Hindlimb muscle (tissue), 1 donor: ENCODE measurements at places on chromosomes 5 and 9.

DNA sequence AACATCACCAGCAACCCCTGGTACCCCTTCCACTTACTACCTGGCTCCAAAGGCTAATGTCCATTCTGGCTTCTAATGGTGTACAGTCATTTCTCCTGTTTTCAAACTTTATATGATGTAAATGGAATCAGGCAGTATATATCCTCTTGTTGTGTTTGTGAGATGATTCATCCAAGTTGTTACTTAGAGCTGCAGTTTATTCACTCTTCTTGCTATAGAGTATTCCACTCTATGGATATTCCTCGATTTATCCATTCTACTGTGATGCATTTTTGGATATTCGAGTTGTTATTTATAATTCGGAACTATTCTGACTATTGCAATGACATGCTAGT, 32.4 kb downstream of the IRF1 start:
- DNase-seq: no peak

- no peak for DNase-seq
These were observed 25.0 kb upstream of the FREM1 start for GRCh38 chr9:14935106-14935751.

DNA sequence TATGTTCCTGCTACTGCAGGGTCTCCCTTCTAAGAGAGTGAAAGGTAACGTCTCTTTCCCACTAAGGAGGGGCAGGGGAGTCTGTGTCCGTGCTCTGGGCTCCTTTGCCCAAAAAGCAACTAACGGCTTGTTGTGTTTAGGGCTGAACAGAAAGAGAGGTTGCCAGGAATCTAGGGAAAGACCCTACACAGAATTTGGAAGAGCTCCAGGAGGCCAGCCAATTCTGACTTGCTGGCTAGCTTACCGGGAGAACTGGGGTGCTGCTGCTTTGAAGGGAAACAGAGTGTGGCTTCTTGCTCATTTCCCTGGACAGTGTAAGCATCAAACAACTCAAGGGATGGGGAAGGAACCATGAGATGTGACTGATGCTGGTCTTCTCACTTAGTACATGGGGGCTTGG, 176.1 kb downstream of the GADD45G start:
- DNase-seq: no peak

DNA sequence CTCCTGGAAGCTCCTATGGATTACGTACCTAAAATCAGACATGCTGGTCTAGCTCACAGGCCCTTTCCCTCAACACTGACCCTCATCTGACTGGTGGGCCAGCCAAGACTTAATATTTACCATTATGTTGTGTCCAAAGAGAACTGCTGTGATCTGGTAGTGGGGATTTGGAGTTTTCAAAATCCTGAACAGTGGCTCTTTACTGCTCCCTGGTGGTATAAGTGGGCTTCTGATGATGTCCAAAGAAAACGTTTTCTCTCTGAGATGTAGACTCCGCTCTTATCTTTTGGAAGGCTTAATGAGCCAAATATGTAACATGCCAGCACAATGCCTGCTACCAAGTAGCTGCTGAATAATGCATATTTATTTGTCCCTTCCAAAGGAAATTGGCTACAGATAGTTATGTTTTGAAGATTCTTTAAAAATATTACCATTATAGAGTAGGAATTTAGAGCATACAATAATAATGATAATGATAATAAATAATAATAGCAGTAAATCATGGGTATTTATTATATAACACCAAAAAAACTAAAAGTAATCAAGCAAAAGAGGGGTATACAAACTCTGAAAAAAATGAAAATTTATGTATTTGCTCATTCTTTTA, 406.6 kb upstream of the TNC start:
- DNase-seq: peak; percentile 76

GRCh38 chr9:81182431-81182830, 506.9 kb downstream of the TLE1 start:
- no peak for DNase-seq

DNA sequence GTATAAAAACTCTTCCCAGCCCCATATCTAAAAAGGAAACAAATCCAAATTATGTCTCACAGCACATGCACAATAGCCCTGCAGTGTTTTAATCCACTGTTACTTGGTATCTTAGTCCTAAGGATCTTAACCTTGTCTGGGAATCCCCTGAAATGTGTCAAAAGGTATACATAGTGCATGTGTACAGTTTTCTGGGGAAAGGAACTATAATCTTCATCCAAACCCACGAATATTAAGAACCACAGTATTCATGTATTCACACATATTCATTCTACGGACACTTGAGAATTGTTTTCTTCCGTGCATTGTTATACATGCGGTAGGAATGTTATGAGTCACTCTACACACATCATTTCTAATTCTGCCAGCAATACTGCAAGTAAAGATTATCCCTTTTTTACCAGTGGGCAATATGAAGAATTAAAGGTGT, 47.8 kb upstream of the SNX2 start:
- DNase-seq: no peak

GRCh38 chr5:166695326-166695725, 1596.1 kb upstream of the WWC1 start:
- DNase-seq: peak; percentile 2

DNA sequence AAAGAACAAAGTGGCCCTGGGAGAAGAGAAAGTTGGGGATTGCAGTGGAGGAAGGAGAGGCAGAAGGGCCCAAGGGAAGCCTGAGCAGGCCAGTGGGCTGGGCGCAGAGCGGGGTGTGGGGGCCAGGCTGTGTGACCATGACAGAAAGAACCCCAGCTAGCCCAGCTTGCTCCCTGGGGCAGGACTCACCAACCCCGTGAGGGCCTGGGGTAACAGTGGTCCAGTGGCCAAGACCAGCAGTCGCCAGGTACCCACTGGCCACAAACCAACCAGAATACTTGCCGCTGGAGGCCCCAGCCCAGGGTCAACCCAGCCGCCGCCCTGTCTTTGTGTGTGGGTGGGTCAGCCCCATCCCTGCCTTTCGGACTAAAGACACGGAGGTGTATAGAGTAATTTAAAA, 146.5 kb downstream of the CACNA1B start:
- no peak for DNase-seq

DNA sequence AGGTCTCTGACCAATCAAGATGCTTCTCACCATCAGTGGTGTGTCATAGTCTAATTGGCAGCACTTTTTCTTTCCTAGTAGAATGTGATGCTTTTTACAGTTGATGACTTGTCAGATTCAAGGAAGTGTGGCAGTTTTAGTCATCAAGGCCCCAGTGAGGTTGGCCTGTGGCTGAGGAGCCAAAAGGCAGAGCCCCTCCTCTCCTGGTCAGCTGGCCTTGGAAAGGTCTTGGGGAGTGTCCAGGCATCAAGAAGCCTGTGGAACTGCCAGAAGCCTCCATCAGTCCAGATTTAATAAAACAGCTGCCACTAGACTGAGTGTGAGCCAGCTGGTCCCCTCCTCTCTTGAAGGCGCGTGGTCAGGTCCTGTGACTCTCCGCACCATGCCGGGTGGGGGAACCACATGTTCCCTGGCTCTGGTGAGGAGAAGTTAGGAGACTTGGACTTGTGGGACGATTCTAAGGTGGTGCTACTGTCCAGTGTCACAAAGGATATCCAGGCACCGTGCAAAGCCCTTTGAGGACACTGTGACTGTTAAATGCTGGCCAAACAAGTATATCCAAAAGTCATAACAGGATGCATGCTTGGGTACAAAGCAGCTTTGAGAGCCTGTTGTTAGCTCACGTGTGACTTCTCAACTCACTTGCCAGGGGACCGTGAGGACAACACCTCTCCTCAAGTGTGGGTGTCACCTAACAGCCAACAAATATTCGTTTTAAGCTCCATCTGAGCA, 6.1 kb upstream of the ANGPTL2 start:
- peak; percentile 78 for DNase-seq

- DNase-seq: no peak
These were observed 42.3 kb upstream of the MAP1B start for GRCh38 chr5:72064801-72065570.

GRCh38 chr9:26012797-26013196, 334.6 kb upstream of the TUSC1 start:
- no peak for DNase-seq

GRCh38 chr9:21428235-21428634, 12.0 kb upstream of the IFNA1 start:
- no peak for DNase-seq

DNA sequence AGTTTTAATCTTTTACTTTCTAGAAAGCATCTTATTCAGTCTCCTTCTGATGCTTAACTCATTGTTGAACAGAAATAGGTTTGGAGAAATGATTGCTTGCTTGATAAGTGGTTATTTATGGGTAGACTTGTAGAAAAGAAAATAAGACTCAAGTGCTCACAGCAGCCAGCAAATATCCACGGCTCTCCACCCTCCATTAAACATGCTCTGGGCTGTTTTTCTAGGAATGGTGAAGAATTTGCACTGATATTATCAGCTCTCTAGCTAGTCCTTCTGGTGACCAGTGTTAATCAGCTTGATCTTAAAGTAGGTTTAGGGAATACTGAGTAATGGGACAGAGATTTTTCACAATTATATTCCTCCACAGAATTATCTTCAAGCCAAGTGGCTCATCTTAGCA, 60.6 kb downstream of the SLC1A3 start:
- no peak for DNase-seq

DNA sequence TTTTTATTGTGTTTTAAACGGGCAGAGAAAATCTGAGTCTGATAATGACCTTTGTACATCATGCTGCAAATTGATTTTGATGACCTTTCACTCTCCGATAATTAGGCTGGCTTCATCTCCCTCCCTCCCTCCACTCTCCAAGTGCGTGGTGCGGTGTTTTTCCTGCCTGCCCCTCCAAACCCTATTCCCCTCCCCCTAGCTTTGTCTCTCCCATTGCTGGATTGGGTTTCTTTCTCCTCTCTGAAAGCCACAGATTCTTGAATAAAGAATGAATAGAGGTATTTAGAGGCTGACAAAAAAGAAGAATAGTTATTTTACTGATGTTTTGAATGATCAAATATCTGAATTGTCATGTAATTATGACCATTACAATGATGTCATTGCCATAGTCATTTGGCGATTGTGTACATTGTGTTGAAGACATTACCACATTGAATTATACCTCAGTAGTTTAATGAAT, 571.1 kb upstream of the ZNF608 start:
- no peak for DNase-seq

DNA sequence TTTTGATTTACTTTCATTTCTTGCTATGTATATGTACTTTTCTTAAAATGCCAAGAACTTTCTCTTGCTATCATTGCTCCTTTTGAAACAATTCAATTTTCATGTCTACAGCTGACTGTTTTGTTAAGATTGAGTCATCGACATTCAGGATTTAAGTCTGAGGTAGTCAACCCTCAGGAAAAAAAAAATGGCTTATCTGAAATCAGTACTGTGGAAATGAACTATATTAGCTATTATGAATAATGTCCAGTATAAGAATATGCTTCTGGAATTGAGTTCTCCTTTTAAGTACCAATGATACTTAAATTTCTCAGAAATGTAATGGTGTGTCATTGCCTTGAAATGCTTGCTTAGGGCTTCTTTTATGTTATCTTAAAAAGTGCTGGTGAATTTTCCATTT, 37.9 kb downstream of the TNFAIP8 start:
- no peak for DNase-seq

- no peak for DNase-seq
These were observed 284.8 kb upstream of the DMRT1 start for GRCh38 chr9:556675-557074.

GRCh38 chr9:113476511-113476916, 13.0 kb downstream of the RGS3 start:
- no peak for DNase-seq

GRCh38 chr9:35905912-35906679, at the start of gene HRCT1:
TSS of gene HRCT1 (plus strand) at chr9:35906202. CDS start at chr9:35906288, 86 bp downstream.
- DNase-seq: peak; percentile 82

DNA sequence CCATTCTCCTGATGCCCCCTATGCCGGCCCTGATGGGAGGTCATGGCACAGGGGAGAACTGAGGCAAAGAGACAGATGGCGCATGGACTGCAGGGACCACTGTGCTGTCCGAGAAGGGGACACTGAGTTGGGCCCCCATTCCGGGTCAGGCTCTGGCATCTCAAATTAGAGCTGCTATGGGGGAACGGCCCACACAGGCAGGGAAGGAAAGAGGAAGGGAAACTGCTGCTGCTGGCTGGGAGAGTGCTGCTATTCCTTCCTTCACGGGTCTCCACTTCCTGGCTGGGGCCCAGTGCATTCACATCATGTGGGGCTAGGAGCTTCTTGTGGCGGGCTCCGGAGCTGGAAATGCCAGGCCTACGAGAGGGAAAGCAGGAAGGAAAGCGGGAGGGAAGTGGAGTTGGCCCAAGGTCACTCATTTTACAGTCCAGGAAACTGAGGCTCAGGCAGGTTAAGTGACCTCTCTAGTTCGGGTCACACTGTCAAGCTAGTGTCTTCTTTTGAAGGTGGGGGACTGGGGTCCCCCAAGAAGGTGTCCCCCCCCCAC, 1.3 kb upstream of the CARD19 start:
- peak; percentile 76 for DNase-seq

GRCh38 chr5:181059297-181060230, 19.5 kb downstream of the BTNL9 start:
- DNase-seq: no peak
